Activated naive CD4-positive, alpha-beta T cell treated with anti-CD3 and anti-CD28 coated beads, Interleukin-2, amount 10 ng/mL, durations not matched to agents 7 days and 5 days (primary cell): ENCODE measurements at places on chromosomes 7 and 10.

GRCh38 chr7:143988976-143989745, 11.0 kb upstream of the OR6B1 start:
- DNase-seq: no peak

- no peak for DNase-seq
Measured at GRCh38 chr10:96208946-96209345, 62.4 kb downstream of the BLNK start.

GRCh38 chr10:5512881-5513612, 11.7 kb upstream of the CALML3 start:
- DNase-seq: no peak

DNA sequence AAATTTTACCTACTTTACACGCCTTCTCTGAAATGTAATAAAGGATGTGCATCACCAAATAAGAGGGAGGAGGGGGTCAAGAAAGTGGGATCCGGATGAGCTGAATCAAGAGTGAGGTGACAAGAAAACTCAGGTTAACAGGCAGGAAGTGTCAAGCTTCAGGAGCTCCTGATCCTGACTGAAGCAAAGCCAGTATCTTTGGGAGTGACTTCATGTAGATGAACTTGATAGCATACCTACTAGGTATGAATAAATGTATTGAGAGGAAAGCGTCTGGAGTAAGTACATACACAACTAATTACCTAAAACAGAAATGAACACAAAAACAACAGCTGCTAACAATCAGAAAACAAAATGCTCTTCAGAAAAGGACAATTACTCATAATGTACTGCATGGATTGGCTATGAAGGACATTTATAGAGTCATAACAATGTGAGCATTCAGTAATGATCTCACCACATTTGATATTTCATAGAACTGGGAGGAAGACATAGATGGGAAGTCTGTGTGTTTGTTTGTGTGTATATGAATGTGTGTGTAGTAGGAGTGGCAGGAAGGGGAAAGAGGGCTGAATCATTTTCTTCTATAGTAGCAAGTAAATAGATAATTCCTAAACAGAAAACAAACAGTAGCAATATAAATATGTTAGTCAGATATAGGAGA, 29.4 kb downstream of the PRKG1 start:
- DNase-seq: no peak

DNA sequence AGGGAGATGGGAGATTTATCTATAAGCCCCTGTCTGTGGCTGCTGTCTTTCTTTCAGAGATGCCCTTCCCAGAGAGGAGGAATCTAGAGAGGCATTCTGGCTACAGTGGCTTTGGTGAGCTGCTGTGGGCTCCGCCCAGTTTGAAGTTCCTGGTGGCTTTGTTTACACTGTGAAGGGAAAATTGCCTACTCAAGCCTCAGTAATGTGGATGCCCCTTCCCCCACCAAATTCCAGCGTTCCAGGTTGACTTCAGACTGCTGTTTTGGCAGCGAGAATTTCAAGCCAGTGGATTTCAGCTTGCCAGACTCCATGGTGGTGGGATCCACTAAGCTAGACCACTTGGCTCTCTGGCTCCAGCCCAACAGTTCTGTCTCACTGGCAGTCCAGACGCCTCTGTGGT, 951.6 kb downstream of the CCSER2 start:
- DNase-seq: no peak

- DNase-seq: no peak
Measured at GRCh38 chr10:50552771-50553535, 70.8 kb downstream of the SGMS1 start.

DNA sequence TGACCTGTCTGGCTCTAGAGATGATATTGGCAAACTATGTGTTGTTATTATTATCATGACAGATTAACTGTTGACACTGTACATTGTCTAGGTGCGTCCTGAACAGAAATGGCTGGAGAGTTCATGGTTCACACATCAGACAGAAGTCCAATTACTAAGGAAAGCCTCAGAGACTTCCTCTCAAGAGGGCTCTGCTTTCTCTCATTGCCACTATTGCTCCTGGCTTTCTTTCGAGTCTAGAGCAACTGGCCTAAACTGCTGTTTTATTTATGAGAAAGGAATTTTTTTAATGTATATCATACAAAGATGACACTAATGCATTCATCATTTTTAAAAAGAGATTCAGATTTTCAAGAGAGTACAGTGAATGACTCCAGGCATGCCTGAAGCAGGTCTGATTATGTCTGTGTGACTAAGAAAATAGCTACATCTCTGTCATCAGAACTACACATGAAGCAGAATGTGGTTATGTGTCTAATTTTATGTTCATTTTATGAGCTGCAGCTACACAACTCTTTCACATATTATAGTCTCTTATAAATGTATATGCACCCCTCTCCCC, 30.4 kb downstream of the NRCAM start:
- DNase-seq: no peak
